ENCODE measurements at places on chromosomes 5 and 9. TPM values are rescaled to one million over a fixed set of nuclear protein-coding genes. Genes with fewer than 3 reads are reported as not detected.

Gene SCGB3A2
- not detected for total RNA-seq

Gene C8G
- total RNA-seq: 0.75 TPM

Gene SEMA6A
- 0.54 TPM for total RNA-seq

Gene GALNT10
- total RNA-seq: 129 TPM

Gene STPG3
- total RNA-seq: not detected

DNA sequence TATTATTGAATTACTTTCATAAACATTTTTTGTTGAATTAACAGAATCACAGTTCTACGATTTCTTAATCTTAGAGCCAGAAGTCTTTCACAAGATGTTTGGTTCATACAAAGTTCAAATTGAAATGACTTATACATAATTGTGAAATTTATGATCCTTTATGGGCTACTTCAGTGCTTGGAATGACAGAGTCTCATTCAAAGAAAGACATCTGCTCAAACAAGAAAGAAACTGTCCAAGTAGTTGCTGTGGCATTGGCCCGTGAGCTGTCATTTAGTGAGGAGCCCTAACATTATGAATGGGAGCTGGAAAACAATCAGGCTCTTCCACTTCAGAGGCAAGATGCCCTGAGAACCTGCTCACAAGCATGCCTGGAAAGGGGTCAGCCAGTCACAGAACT lies 63.4 kb downstream of the AUH start:
- no peak for DNase-seq

DNA sequence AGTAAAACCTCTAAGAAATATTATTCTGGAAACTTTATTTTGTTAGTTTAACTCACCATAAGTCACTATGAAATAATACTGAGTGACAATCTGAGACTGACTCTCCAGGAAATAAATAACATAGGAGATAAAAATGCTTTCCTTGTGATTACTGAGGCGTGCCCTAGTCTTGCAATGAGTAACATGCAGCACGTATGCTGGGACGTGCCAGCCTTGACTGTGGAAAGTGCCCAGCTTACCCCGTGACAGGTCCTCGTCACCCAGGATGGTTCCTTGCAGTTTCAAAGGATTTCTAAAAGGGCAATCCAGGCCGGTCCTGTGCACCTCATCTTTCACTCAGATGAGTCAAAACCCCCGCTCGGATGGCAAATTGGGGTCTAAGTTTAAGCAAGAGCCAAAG lies 720.8 kb upstream of the ADAMTS16 start:
- DNase-seq: no peak

DNA sequence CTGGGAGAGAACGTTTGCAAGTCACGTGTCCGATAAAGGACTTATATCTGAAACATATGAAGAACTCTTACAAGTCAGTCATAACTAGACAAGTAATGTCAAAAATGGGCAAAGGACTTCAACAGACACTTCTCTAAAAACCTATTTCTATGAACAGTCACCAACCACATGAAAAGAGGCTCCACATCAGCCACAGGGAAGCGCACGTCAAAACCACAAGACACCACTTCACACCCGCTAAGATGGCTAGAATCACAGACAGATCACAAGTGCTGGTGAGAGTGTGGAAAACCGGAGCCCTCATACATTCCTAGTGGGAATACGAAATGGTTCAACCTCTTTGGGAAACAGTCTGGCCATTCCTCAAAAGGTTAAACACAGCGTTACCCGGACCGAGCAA lies 11.5 kb upstream of the CARD9 start:
- DNase-seq: no peak

DNA sequence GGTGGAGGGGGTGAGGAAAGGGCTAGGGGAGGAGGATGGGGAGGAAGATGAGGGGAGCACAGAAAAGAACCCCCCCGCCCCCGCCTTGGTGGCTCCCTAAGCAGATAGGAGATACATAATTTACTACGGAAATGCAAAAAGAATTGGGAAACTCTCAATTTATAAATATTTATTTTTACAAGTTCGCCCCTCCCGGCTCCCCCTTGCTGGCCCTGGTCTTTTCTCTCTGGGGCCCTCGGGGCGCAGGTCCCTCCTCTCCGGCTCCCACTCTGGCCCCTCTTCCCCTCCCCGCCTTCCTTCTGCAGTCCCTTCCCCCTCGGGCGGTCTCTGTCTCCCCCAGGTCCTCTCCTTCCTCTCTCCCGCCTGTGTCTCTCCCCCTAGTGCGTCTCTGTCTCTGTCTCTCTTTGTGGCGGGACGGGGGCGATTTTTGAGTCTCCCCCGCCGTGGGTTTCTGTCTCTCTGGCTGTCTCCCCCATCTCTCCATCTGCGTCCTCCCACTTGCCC lies 173.6 kb upstream of the IER5L start:
- DNase-seq: no peak

- no peak for DNase-seq
Measured at GRCh38 chr5:111401906-111402305, 110.4 kb downstream of the STARD4 start.

DNA sequence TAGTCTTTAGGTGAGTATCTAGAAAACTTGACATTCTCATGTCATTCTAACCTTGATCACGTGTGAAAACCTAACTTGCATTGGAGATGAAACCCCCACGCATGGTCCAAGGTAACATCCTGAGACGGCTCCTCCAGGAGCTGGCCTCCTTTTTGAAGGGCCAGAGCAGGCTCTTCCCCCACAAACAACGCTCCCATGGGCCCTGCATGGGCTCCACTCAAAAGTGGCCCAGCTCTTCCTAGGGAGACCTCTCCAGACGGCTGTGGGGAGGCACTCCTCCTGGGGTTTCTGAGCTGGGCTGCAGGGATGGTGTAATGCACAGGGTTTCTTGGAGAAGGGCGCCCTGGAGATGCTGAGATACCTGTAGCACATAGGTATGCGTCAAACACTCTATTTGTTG lies 296.2 kb upstream of the IRX1 start:
- DNase-seq: no peak

GRCh38 chr9:129945314-129945713 lies 97.7 kb downstream of the FNBP1 start:
- DNase-seq: no peak

DNA sequence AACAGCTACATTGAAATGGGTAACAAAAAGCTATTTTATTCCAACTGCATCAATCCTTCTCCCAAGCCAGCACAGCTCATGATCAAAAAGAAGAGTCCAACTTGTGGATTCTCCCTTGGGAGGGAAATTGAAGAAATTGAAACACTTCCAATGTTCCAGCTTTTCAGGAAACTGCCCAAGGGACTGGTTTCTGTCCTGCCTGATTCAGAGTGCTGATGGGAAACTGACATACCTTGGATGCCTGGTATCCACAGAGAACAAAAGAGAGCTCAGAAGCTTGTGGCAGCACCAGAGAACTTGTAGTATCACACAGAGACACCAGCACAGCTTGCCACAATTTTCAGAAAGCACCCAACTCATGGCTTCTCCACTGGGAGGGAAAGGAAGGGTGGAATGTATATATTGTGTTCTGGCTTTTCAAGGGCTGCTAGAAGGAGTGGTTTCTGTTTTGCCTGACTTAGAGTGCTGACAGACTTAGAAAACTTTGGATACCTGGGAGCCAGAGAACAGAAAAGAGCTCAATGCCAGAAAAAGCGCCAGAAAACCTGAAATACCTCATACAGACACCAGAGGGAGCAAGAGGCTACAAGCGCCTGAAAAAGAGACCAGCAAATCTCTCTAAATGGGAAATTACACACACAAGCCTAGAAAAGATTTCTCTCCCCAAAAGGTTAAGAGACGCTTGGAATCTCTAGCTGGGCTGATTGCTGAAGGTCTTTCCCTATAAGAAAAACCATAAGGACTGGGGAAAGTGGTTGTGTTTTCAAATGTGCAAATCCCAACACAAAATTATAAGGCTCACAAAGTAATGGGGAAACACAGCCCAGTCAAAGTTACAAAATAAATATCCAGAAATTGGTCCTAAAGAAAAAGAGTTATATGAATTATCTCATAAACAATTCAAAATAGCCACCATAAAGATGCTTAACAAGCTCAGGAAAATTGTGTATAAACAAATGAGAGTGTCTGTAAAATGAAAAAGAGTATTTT lies 178.8 kb downstream of the SPOCK1 start:
- peak; percentile 51 for DNase-seq

GRCh38 chr5:37090123-37090726 lies 159.0 kb downstream of the CPLANE1 start:
- DNase-seq: no peak

DNA sequence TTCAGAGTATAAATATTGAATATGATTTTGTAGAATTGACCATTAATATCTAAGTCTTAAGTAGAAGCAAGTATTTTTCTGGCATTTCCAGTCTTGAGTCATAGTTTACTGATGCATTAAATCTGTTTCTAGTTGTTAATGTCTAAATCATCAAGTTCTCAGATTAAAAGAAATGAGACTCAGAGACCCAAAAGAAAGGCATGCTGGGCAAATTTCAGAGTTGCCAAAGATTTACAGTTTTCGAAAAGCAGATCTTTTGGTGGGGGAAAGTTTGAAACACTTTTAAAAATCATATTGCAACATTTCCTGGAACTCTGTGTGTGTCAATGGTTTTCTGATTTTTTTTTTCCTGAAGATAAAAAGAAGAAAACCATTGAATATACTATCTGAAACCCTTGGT lies 60.9 kb downstream of the ANKRD55 start:
- DNase-seq: no peak

Data from HFFc6 (cell line).